Type B pancreatic cell (in vitro differentiated cells): ENCODE measurements at places on chromosomes 5 and 9.
A peak's percentile ranks its signal among the peaks of the same experiment; 100 is the strongest.

DNA sequence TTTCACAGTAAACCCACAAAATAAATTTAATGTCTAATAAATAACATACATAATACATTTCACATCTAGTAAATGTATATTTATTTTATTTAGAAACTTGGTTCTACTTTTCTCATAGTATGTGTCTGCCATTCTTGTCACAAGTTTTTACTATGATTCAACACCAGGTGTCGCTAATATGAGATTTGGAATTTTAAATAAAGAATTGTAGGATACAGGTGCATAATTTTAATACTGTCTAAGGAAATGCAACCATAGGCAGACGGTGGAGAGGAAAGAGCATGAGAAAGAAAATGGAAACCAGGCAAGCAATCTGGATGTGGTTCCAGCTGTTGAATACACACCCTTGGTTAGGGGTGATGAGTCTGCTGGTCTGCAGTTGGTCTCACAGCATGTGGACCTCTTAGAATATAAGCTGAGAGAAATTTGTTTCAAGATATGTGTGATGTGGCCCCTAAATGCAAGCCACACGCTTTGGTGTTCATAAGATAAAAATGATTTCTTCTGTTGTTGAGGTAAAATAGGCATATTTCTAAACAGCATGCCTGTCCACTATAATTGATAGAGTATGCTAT, 114.7 kb upstream of the TXNDC8 start:
- no peak for DNase-seq

- no peak for DNase-seq
Measured at GRCh38 chr9:87140605-87141109, 193.4 kb upstream of the GAS1 start.

DNA sequence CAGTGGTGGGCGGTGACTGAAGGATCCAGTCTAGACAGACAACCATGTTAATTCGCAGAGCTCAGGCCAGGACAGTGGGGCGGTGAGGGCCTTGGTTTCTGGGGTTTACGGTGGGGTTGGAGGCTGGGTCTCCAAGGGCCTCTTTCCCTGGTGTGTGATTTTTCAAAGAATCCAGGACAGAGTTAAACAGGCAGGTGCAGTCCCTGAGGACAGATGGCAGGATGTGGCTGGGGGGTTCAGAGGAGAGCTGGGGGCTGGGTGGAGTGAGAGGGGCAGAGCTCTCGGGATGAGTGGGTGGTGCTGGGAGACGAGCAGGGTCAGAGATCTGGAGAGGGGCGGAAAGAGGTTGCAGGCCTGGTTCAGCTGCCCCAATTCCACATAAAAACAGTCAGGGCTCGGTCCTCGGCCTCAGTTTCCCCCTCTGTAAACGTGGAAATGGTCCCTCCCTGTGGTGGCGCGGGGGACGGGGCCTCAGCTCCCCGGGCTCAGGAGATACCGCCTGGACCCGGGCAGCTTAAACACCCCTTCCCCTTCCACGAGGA, 145.9 kb downstream of the GAPVD1 start:
- no peak for DNase-seq

DNA sequence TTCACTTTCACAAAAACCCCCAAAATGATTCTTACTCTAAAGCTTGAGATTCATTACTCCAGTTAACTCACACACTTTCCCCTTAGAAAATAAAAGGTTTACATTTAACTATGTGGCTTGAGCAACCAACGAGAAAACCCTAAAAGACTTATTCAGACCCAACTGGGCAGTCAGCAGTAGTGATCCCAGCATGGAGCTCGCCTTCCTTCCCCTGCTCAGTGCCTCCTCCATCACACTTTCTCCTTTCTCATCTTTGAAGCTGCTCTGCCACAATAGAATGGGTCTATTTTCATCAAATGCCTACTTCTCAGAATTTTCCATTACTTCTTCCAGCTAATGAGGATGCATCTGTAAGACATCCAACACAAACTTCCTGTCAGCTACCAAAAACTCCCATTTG, 29.1 kb downstream of the RORB start:
- no peak for DNase-seq

GRCh38 chr9:122386311-122386872, 15.6 kb downstream of the PTGS1 start:
- DNase-seq, result peak; percentile 48

- no peak for DNase-seq
Measured at GRCh38 chr5:43895876-43896275, 292.9 kb downstream of the NNT start.

DNA sequence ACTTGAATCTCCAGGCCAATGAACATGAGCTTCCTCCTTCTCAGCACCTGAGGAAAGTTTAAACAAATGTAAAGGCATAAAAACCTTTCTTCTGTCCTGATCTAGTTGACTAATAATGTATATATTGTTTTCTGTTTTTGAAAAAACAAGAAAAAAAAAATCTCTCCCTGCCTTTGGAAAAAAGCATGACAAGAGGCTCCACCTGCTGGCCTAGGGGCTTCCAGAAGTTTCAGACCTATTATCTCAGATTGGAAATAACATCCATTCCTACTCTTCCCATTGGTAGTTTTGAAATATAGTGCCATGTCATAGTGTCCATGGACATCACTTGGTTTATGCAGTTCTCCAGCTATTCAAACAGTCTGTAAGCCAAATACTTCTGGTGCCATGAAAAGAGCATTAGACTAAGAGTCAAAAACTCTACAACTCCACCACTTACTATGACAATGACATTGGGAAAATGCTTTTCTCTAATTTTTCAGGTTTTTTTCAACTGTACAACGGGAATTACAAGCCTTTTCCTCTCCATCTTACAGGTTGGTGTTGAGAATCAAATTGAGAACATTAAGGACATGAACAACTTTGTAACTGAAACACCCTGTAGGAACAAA, 409.6 kb upstream of the MPDZ start:
- DNase-seq, result no peak

DNA sequence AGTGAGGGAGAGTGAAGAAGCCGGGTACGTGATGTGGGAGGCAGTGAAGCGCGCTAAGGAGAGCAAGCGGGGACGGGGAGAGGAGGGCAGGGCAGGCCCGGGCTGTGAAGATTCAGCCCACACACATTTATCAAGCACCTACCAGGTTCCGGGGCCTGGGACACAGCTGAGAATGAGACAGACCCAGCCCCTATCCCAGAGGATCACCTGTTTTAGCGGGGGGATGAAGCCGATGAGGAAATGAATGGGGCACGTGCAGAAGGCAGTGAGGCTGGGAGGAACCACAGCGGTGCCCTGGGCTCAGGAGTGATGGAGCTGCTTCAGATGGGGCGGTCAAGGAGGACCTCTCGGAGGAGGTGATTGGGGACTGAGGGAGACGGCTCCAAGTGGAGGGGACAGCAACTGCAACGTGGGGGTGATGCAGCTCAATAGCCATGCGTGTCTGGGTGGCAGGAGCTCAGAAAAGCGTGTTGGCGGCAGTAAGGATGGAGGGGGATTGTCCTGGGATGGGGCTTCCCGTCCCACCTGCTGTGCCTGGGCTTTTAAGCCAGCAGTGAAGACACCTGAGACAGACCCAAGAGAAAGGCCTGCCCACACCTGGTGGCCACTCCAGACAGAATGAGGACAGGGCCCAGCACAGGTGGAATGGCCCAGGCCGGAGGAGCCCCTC, 77.5 kb upstream of the UNC5A start:
- no peak for DNase-seq

- peak; percentile 48 for DNase-seq
Measured at GRCh38 chr5:2917093-2917492, 165.6 kb upstream of the IRX2 start.

DNA sequence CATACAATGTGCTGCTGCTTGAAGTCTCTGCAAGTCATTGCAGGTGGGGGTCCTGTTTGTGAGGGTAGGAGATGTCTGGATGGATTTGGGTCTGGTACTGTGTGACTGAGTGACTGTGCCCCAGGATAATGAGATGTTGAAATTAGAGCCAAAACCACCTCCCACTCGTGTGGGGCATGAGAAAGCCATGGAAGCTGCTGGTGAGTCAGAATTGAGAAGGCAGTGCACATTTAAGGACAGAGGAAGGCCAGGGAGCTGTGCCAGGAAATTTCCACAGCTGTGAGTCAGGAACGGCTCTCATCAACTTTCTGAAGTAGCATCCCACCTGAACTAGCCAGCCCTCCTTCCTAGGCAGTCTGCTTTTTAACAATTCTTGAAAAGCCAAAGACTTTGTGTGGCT, 229.8 kb downstream of the DRD1 start:
- no peak for DNase-seq

GRCh38 chr5:81077105-81077504, 116.9 kb downstream of the RASGRF2 start:
- no peak for DNase-seq

GRCh38 chr9:757246-757881, 84.1 kb upstream of the DMRT1 start:
- no peak for DNase-seq

DNA sequence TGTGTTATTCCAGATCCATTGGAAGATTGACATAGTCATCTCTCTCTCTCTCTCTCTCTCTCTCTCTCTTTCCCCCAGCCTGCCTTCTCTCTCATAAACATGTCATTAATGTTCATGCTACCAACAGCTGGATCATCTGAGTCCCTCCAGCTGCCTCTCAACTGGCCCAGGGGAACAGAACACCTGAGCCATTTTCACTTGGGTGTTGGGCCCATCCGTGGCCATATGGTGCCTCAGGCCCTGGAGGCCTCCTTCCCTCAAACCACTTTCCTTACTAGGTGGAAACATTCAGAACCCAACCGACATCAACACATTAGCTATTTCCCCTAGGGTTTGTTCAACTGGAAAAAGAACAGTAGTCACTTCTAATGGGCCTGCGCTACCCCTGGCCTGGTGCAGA, 196.2 kb downstream of the FRMD3 start:
- DNase-seq, result no peak

DNA sequence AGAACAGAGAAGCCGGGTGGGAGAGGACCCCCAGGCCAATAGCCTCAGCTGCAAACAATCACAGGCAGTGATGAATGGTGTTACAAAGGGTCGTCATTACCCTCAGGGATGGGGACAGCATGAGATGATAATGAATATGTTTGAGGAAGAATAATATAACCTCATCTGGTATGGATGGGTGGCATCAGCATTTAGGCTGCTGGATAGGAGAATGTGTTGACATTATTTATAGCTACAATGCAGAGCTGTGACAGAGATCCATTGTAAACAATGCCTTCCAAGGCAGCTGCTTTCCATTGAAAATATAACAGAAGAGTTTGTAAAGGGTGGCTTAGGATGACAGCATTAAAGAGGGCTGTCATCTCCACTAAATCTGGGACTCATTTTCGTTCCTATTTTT, 365.5 kb downstream of the KCNN2 start:
- DNase-seq, result no peak

- DNase-seq, result no peak
Measured at GRCh38 chr9:138020795-138021182, 143.2 kb downstream of the CACNA1B start.

DNA sequence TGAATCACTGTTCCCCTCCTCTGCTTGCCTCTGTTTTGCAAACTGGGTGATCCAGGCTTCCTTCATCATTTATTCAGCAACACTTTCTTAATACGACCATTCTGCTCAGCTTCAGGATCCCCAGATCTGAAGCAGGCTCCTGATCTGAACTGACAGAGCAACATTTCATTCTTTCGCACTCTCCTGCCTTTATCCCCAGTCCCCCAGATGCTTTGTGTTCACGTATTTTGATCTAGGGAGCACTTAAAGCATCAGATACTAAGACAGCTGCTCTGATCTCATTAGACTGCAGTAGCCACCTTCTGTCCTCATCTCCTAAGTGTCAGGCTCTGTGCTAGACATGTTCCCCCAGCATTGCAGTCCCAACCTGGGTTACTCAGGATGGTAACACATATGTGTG, 158.0 kb downstream of the TRIO start:
- DNase-seq, result no peak

DNA sequence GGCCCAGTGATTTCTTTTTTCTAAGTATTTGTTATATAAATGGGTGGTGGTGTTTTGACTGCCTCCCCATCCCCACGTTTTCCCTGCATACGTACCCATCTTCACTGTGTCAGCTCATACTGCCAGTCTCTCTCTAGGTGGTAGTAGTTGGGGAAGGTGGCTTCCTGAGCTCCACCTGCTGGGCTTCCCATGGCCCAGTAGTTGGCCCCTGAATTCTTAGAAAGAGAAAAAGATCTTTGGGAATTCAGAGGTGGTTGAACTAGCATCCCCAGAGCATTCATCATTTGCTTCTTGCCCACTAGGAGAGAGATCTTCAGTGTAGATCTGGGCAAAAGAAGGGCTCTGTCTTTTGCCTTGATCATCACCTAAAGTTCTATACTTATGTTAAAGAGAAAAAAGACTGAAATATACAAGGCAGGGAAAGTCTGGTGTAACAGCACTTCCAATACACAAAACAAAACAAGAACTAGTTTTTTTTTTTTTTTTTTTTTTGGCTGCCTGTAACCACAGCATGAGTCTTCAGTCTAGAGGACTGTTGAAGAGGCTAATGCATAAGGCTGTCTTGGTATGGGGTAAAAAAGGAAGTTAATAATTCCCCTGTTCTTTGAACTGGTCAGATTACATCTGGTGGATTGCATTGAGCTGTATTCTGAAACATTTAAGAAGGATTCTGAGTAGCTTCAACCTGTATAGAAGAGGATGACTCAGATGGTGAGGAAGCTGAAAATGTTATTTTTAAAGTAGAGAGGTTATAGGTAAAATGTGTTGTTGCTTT, 128.7 kb downstream of the ATG10 start:
- no peak for DNase-seq

- DNase-seq, result no peak
Measured at GRCh38 chr5:156526081-156526925, 199.3 kb downstream of the SGCD start.

DNA sequence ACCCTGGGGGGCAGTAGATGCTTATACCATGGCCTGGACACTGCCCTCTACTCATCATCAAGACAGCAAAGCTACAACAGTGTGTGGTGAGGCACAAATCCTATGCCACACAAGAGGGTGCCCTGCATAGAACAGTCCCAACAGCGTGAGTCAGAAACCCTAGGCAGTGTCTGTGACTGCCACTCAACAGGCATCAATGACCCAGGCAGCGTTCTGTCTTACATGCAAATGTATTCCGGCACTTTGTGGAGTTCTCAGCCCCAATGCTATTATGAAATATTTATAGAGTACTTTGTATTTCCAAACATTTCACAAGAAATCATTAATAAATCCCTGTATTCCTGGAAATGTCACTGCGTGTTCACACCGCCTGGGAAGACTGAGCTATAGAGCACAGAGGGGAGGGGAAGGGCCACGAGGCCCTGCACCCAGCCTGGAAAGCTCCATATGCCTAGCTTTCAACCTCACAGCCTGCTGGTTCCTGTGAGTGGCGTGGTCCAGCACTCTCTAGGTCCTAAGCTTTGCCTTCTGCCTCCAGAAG, 77.7 kb downstream of the NIPSNAP3B start:
- no peak for DNase-seq

DNA sequence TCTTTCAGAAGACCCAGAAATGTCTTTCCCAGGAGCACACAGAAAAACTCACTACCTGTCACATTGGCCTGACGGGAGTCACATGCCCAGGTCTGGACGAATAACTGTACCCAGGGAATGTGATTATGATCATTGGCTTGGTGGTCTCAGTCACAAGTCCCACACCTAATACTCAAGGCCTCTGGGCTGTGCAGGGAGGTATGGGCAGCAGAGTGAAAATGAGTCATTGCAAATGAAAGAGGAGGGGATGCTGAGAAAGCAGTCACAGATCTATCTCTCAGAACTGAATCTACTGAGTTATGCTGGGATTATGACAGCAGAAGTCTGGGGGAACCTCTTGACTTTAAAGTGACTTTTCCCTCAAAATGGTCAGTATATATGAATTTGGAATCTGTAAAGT, 36.9 kb downstream of the SGCD start:
- no peak for DNase-seq

- DNase-seq, result no peak
Measured at GRCh38 chr5:164230341-164230740, 724.9 kb downstream of the MAT2B start.
